Stimulated activated CD4-positive, alpha-beta T cell treated with anti-CD3 and anti-CD28 coated beads, TNF-alpha, amount 100 ng/mL, for 1 hour (primary cell): ENCODE measurements at places on chromosomes 6 and 20.

DNA sequence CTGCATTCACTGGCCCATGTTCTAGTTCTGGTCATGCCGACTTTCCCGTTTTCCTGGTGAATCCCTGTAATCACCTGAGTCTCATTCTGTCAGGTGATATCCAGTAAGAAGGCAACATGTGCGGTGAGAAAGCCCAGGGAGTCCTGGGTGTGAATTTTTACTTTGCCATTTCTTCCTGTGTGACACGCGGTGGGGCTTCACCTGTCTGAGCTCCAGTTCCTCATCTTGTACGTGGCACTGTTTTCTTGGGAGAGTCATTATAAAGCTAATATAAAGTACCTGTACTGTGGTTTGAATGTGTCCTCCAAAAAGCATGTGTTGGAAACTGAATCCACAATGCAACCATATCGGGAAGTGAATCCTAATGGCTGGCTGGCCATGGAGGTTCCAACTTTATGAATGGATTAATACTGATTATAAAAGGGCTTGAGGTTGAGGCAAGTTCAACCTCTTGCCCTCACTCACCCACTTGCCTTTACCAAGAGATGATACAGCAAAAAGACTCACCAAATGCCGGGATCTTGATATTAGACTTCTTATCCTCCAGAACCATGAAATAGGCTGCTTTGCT lies 5.1 kb downstream of the HLA-E start:
- DNase-seq, result no peak

DNA sequence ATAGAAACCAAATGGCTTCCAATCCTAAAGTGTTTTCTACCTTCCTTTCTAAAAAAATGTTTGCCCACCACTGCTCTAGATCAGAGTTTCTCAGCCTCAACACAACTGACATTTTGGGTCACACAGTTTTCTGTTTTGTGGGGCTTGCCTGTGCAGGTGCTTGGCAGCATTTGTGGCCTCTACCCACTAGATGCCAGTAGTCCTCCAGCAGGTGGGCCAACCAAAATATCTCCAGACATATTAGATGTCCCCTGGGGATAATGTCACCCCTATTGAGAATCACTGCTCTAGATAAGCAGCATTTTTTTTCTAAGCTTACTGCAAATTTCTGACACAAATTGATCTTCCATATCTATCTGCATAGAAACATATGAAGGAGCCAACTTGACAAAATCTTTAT lies 26.3 kb upstream of the EPM2A start:
- DNase-seq, result no peak

- no peak for DNase-seq
Observed at GRCh38 chr6:161319231-161319630, 45.4 kb upstream of the AGPAT4 start.

GRCh38 chr20:60294632-60295031 lies 336.4 kb downstream of the CDH26 start:
- DNase-seq, result no peak

DNA sequence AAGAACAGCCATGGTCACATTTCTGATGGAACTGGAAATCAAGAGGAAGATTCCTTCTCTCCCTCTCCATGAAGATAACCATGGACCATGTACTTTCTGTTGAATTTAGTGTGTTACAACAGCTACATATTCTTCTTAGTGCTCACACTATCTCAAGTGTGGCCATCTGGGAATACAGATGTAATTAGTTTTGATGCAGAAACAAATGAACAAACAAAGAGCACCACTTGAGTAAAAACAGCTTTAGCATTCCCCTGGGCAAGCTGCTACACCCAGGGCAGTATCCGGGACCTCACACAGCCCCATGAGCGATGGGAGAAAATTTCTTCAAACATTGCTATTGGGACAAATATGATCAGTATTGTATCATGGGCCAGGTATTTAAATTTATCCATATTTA lies 75.2 kb downstream of the RAMACL start:
- DNase-seq, result no peak

DNA sequence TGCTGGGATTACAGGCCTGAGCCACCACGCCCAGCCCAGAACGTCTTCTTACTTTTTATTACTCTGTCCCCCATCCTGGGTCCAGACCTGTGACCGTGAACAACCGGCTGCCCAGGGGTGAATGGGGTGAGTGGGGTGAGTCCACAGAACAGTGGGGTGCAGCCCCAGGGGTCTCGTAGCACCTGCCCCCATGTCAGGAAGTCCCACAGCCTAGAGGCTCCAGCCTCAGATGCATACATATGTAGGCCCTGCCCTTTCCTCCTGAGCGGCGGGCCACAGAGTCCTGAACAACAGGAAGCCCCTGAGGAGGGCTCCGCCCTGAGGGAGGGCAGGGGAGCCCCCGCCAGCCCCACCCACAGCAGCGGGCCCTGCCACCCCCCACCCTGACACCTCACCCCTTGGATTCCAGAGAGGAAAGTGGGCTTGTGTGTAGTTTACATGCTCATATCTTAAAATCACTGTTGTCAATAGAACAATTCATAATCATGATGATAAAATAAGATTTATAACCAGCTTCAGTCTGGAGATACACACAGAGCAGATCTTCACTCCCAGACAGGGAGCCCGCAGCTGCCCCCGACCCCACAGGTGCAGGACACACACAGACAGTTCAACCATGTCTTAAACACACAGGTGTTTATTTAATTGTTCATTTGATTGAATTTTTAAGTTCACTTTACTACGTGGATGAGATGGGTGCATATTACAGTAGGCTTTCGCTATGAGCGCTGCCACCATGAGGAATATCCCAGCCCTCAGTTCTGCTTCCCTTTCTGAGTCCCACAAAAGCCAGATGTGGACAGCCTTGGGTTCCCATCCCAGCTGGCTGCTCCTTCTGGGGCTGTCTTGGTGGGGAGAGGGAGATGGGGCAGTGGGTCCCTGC lies 12.4 kb upstream of the GMEB2 start:
- DNase-seq, result peak; percentile 65

DNA sequence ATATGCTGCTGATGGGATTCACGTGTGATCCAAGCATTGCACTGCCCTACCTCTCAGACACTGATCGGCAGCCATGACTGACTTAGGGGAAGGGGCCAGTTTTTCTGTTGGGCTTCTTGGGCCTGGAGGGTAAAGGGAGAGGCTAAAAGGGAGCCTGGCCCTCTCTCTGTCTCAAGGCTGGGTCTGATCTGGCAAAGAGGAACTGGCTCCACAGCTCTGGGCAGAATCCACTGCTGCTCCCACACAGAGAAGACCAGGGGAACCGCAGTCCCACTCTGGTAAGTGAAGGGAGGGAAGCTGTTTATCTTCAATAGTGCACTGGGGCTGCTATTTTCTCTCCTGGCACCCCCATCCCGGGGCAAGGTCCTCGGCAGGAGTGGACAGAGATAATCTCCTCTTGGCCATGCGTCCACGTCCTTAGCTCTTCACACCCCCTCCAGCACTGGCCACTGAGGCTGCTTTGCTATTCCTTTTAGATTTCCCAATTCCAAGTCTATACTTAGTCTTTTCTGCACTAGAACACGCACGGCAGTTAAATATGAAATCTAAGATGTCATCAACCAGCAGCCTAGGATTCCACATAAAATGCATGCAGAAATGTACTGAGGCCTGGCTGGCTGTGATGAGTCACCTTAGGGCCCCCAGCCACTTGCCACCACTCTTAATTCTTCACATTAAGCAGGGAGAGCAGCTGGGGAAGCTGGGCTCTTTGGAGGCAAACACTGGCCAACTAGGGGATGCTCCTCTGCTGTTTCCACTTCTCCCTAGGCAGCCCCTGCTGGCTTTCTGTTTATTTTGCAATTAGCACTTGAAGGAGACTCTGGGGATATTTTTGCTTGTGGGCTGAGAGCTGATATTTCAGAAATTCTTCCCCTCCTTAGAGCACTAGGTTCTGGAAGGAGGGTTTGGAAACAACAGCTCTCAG lies 87.8 kb upstream of the ARMC2 start:
- DNase-seq, result no peak

GRCh38 chr6:41591859-41592502 lies 45.8 kb downstream of the FOXP4 start:
- DNase-seq, result peak; percentile 76

- no peak for DNase-seq
Observed at GRCh38 chr6:33008944-33009861, at the start of gene HLA-DOA. TSS of gene HLA-DOA (minus strand) at chr6:33009591.

GRCh38 chr20:58903614-58904013 lies 51.1 kb downstream of the GNAS start:
- DNase-seq, result no peak

- DNase-seq, result no peak
Observed at GRCh38 chr20:62214067-62214466, 6.0 kb downstream of the HRH3 start.

DNA sequence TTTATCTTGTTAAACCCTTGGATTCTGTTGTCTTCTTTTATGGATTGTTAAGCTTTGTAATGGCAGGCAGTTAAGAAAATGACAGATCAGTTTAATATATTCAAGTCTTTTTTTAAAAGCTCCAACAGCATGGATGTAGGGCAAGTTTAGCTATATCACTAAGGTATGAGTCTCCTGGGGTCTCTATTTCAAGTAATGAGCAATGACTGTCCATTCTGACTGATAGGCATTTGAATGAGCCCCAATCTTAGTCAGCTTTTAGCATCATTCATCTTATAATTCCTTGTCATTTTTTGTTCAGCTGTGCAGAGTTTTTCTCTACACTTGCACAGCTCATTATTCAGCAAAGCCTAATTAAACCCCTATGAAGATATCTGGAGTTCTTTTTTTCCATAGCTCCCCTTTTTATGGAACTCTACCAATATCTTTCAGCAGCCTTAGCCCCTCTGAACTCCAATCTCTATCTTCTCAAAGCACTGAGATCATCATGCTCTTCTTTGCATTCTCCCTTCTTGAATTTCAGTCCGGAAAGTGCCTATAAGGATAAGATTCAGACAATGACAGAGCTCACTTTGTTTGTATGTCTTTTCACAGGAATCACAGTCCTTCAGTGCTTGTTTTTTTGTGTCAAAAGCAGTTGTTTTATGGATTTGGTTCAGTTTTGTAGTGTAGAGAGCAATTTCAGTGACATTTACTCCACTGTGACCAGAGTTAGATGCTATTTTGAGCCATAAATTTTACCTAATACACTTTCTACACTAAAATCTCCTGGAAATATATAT lies 97.2 kb upstream of the DOK5 start:
- no peak for DNase-seq
